Amniotic stem cell (primary cell): ENCODE measurements at places on chromosomes 5 and 9.

DNA sequence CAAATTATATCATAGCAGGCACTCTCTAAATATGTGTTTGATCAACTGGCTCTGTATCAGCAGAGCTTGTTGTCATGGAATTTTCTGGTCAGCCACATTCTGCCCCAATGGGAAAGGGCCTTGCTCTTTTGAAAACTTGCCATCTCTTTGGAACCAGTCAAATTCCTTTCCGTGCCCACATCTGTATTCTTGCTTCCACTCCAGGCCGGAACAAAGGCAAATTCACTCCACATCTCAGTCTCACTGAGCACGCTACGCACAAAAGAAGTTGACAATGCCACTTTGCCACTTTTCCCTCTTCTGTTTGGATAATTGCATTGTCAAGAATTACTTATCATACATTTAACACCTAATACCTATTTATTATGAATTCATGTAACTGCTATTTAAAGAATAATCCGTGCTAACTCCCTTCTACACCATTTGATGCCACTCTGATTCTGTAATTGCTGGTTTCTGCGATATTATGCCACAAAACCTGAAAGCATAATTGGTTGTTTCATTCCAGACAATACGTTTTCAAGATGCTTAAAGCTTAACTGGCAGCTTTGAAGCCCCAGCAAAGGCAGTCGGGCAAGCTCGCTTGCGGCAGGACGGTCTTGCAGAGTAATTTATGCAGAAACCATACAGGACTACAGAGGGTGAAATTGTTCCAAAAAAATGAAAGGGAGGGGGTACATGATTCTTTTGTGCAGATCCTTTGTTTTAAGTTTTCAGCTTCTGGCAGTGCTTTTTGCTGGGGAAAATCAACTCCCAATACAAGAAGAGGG is 277.7 kb downstream of the MSX2 start:
- DNase-seq = no peak

GRCh38 chr5:58012102-58012501 is 447.8 kb downstream of the PLK2 start:
- DNase-seq = no peak

DNA sequence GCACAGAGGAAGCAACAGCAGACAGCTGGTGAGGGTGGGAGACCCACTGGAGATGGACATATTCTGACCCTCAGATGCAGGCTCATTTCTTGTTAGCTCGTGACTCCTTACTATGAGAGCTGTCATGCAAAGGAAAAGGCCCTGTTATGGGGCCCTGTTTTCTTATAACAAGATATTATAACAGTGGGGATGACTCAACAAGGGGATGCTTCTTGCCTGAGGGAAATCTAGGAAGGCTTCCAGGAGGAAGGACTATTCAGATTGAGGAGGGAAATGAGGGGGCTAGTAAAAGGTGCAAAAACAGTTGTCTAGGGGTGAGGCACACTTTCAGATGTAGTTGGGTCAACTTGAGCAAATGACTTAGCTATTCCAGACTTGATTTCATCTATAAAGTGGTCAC is 83.0 kb downstream of the DAB2IP start:
- no peak for DNase-seq

DNA sequence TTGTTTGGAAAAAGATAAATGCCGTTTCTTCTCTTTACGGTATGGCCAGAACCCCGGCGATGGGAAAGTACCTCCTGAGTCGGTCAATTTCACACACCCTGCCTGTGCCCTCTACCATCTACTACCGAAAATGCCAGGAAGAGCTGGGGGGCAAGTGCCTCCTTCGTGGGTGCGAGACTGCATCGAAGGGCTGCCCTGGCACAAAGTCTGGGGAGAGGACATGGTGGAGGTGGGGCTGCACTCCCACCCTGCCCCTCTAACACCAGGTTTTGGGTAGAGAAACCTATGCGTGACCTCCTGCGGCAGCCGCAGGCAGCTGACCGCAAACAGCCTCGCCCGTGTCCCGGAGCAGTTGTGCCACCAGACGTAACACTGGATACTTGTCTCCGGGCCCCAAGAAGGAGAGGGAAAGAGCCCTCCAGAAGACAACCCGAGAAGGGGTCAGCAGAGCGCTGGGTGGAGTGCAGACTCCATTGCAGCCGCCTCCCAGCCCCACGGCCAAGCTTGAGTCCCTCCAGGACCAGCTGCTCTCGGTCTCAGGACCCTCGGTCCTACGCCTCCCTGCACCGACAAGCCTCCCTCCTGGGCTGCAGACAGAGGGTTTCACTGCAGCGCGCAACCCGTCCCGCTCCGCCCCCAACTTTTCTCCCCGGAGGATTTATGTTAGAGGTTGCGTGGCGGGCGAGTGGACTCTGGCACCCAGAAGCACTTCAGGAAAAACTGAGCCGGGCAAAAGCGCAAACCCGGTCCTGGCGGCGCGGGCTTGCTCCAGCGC is 823 bp upstream of the PRDM6 start:
- DNase-seq = no peak

GRCh38 chr5:88287846-88288527 is 19.3 kb upstream of the TMEM161B start:
- no peak for DNase-seq

DNA sequence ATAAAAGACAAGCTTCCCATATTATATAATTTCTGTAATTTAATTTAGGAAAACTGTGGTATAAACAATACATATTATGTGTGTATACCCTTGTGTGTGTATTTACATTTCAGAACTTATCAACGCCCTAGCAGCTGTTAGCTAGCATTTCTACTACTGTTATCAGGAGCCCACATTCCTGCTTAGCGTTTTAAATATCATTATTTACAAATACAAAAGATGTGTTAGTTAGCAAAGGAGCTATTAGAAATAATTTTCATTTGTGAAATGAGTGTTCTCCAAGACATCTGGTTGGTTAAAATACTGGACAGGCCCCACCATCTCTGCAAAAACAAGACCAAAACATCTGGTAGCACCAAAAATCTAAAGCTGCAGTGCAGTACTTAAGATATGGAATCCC is 48.0 kb downstream of the EPB41L4A start:
- no peak for DNase-seq

- DNase-seq = no peak
Observed at GRCh38 chr9:115980502-115980901, 173.1 kb upstream of the PAPPA start.

- no peak for DNase-seq
Observed at GRCh38 chr9:74309654-74310053, 187.5 kb upstream of the RORB start.

DNA sequence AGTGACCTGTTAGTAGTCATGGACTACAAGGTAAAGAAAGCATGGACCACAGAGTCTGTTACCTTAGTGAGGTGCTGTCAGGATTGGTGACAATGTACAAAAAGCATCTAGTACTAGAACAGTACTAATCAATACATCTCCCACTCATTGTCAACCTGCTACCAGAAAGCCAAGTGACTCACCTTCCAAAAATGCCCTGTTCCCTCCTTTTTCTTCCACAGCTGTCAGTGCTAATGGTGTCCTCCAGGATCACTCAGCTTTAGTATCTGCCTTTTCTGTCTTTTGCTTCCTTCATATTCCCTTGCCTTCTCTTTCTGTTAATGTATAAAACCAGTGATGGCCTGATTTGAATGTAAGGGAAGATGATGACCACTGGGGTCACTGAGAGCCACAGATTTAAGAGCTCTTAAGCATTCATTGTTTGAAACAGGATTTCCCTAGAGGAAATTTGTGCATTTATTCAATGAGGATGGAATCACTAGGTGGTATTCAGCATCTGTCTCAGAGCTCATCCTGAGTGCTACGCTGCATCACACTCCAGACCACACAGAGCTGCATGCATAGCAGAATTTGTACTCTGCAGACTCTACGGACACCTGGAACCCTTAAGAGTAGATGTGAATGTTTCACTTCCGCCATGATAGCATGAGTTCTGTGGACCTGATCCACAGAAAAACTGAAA is 71.0 kb downstream of the SV2C start:
- DNase-seq = no peak

DNA sequence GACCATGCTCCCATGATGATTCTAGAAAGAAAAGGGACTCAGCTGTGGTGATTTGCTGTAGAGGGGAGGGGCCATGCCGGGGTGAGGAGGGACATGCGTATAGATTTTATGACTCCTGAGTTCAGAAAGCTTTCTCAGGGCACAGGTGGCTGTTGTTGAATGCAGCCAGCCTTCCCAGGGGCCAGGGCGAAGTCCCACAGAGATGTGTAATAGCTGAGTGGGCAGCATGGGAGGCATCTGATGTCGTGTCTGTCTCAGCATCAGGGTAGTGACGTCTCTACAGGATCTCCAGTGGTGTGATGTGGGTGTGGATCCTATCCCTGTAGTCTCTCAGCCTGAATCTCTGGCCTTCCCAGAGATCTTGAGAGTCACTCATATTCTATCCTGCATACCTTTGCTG is 7.8 kb upstream of the BOD1 start:
- no peak for DNase-seq

- DNase-seq = no peak
Observed at GRCh38 chr9:26904070-26904469, 11.5 kb upstream of the CAAP1 start.

GRCh38 chr5:81397176-81397575 is 3.2 kb upstream of the ACOT12 start:
- DNase-seq = no peak

DNA sequence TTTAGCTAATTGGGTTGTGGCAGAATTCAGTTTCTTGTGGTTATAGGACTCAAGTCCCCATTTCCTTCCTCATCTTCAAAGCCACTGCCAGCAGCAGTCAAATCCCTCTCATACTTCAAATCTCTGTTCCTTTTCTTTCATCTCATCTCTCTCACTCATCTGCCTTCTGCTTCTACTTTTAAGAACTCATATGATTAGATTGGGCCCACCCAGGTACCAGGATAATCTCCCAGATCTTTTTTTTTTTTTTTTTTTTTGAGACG is 8.0 kb upstream of the REEP5 start:
- DNase-seq = no peak

- no peak for DNase-seq
Observed at GRCh38 chr9:108885643-108886348, 23.7 kb downstream of the ACTL7A start.

DNA sequence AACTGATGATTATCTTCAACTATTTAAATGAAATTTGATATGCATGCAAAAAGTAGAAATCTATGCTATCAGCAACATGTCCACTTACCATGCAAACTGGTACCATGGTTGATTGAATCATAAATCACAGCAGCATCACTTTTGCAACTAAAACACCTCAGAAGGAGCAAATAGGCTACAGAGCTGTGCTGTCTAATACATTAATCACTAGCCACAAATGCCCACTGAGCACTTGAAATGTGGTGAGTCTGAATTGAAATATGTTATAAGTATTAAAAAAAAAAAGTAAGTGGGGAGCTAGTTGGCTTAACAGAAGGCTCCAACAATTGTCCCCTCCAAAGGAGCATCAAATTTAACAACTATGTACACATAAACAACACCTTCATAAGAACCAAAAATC is 112.5 kb downstream of the FAM114A2 start:
- DNase-seq = no peak

- DNase-seq = no peak
Observed at GRCh38 chr5:174692982-174693422, 31.4 kb upstream of the MSX2 start.

DNA sequence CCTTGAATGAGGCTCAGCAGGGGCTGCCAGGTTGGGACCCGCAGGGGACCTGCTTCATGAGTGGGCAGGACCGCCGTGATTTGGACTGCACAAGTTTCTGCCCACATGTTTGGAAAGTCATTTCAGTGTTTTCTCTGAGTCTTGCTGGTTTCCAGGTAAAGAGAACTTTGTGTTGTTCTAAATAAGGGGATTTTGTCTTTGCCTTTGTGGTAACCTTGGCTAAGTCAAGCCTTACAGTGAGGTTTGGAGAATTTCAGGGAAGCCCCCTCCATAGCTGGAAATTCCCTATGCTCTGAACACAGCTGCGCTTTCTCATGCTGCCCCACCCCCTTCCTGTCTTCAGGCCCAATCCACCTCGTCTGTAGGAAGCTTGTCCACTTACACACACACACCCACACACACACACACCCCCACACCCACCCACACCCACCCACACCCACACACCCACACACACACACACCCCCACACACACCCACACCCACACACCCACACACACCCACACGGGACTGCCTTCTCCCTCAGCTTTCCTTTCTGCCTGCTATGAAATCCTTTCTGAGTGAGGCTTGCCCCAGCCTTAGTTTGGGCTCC is 270.1 kb downstream of the HSPA4 start:
- no peak for DNase-seq

DNA sequence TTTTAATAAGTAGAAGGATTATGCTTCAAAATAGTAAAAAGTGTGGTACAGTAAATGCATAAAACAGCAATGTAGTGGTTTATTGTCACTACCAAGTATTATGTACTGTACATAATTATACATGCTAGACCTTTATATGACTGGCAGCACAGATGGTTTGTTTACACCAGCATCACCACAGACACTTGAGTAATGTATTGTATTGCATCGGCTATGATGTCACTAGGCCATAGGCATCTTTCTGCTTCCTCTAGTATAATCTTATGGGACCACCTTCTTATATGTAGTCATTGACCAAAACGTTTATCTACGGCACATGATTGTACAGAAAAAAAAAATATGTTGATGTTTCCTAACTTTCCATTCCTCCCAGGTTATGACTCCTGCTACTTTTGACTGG is 31.9 kb upstream of the SSBP2 start:
- DNase-seq = no peak
